ENCODE measurements at places on chromosomes 2 and 18.
A peak's percentile ranks its signal among the peaks of the same experiment; 100 is the strongest.

GRCh38 chr2:11744631-11745394 is 1.6 kb upstream of the LPIN1 start:
- no peak for DNase-seq

- peak; percentile 56 for DNase-seq
These were observed 359.9 kb downstream of the ARHGAP15 start for GRCh38 chr2:143489145-143489544.

DNA sequence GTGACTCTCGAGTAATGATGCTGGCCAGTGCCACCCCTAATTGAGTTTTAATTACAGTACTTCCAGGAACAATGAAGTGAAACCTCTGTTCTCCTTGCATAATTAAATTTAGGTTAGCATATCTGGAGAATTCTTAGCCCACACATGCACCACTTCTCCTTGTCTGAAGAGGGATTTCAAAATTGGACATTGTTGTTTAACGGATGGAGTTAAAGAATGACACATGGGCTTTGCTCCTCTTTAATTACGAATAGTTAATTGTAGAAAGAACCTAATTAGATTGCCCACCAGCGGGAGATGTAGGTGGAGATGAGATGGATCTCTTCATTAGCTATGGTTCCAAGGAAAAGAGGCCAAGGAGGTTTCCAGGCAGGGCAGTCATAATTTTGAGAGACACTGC is 33.1 kb upstream of the EN1 start:
- DNase-seq: no peak

DNA sequence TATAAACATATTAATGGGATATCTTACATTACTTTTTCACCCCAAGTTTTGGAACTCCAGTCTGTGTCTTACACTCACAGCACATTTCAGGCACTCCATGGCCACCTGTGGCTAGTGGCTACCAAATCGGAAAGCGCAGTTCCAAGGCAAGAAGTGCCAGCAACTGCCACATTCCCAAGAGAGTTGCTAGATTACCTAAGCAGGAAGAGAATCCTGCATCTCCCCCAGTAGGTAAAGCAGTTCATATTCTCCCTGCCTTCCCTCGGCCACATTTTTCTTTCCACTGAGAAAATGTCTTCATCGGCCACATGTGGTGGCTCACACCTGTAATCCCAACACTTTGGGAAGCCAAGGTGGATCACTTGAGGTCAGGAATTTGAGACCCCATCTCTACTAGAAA is 62.8 kb downstream of the MEX3C start:
- DNase-seq: no peak

DNA sequence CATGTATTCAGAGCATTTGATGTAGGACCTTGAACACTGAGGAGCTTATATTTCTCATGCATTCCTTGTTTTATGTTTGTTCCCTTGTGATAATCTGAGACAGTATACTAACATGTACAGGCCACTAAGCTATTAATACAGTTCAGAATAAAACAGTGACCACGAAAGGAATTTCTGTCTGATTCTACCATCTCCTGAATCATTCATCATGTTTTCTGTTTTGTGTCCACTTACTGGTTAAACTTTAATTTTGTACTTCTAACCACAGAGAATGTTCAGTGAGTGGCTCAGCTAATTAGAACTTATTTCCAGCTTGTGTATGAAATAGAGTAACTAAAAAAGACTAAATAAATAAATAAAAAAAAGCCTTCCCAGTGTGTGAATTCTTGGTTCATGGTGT is 110.4 kb downstream of the LRP1B start:
- no peak for DNase-seq

DNA sequence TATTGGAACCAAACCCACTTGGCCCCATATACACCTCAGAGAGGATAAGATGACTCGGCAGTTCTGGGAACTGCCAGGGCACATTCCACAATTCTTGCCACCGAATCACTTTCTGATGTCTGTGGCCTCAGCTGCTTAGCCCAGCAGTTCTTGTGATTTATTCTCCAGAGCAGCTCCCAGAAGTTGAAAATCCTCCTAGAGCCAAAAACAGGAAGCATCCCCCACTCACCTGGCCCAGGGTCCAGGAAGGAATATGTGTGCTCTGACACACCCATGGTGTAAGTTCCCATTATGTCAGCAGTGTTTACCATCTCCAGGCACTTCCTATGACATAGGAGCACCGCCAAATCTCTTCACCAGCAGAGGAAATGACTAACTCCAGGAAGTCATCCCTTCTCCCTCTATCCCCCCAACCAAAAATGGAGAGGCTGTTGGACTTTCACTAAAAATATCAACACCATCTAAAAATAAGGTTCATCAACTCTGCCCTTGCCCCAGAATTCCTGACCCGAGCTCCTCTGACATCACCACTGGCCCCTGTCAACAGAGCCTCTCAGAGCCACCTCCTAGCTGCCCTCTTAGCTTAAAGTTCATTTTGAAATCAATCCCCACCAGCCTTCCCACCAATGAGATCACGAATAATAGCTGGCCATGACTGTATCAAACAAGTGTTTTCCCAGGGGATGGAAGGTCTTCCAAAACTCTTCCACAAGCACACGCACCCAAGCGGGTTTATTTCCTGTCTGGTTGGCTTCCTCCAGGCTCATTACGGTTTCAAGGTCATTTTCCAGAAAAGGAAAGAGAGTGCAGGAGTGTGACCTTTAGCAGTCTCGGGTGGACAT is 223.1 kb upstream of the PARD3B start:
- no peak for DNase-seq

DNA sequence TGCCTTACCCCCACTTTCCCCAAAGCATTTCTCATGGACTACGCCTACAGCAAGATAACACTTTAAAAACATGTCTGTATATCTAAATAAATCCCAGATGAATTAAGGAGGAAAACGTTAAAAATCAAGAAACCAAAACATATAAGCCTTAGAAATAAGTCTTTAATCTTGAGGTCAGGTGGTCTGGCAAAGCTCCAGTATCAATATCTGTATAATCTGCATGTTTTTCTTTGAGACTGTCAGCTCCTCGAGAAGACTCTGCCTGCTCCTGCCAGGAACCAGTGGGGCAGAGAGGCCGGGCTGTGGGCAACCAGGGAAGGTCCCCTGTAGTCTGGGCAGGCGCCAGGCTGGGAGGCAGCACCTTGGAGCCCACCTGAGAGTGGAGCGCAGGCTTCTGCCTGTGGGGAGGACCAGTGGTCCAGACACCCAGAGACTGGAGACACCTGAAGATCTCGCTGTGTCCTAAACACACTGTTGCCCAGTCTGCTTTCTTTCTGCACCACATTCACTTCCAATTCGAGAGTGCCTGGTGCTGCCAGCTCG is 291.0 kb upstream of the SOX11 start:
- no peak for DNase-seq

DNA sequence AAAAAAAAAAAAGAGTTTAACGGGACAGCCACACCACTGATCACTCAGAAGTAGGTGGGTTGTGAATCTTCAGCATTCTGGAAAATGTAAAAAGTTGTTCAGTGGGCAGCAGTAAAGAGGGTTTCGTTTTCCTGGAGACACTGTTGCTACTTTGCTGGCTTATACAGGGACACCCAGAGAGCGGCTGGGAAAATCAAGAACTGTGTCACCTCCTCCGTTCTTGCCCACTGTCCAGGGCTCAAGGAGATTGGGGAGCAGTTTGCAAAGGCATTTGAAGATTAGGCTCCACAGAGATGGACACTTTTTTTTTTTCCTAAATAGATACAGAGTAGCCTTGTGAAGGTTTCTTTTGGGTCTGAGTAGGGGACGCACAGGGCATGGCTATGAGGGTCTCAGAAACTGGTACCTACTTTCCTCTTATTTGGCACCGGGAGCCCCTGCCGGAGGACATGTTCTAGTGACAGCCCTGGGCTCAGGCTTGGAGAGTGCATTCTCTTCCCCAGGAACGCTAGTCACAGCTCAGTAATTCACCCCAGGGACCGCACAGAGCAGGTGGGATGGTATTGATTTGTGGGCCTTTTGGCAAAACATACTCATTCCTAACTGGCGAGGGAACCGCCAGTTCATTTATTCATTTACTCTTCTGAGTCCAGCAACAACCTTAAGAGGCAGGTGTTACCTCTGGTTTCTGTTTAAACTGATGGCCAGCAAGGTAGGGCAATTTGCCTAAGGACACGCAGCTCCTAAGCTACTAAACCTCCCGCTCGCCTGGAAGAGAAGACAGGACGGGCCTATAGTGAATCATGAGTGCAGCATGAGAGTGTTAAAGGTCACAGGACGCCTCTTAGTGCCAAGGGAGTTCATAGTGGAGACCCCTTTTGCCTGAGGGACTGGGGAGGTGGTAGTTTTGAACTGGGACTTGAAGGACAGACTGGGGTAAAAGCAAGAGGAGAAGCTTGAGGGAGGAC is 53.1 kb downstream of the HPCAL1 start:
- no peak for DNase-seq

GRCh38 chr2:12605366-12605765 is 111.4 kb upstream of the TRIB2 start:
- DNase-seq: no peak

- DNase-seq: no peak
These were observed 206.9 kb downstream of the MYO1B start for GRCh38 chr2:191452065-191452464.

DNA sequence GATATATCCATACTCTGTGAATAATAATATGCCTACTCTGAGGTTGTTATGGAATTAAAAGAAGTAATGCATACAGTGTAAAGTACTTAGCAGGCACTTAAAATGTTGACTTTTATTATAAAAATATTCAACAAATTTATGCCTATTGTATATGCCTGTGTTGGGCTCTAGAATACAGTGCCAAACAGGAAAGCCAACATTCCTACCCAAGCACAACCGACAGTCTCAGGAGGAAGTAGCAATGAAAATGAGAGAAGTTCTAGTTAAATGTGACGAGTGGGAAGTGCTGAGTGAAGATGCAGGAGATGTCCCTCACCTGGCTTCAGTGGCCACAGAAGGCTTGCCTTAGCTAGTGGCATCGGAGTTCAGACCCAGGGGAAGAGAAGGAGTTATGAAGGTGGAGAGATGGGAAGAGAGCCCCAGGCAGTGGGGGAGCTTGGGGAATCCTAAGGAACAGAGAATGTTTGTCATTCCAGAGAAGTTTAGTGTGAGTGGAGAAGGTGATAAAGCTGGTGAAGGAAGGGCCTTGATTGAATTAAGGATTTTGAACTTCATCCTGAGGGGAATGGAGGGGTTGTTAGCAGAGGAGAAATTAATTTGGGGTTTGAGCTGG is 105.4 kb upstream of the CNGA3 start:
- no peak for DNase-seq

DNA sequence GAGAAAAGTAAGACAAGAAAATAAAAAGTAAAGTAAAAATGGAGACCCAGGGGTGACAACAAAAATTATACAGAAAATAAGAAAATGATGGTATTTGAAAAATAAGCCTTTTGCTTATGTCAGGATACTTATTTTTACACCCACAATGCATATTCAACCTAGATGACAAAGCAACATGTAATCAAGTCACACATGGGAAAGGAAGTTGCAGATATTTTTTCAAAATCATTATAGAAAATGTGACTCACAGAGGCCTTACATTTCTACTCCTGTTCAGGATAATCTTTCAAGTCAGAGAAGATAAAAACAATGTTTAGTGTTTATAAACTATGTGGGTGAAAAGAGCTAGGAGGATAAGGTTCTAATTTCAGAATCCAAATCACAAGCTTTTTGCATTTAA is 275.3 kb upstream of the UBE2E3 start:
- no peak for DNase-seq

All from fibroblast of skin of left quadriceps (primary cell).